ENCODE measurements at places on chromosomes 2 and 18. TPM values are rescaled to one million over a fixed set of nuclear protein-coding genes. Genes with fewer than 3 reads are reported as not detected.

The C2orf81 gene
- 2.2 TPM for total RNA-seq

The GALNT14 gene
- 29.8 TPM for total RNA-seq

The SPDYA gene
- total RNA-seq: 0.62 TPM

The SLC5A7 gene
- total RNA-seq: not detected

The ALPP gene
- not detected for total RNA-seq

The UCN gene
- 0.67 TPM for total RNA-seq

The LAMA1 gene
- total RNA-seq: 269 TPM

The KIF1A gene
- total RNA-seq: 0.33 TPM

The ABCG8 gene
- not detected for total RNA-seq

The MARCHF4 gene
- total RNA-seq: not detected

The NT5DC4 gene
- not detected for total RNA-seq

The AQP12B gene
- not detected for total RNA-seq

The IL1B gene
- not detected for total RNA-seq

The DLX1 gene
- total RNA-seq: 1.4 TPM

The CD8A gene
- not detected for total RNA-seq

The MYO5B gene
- 0.15 TPM for total RNA-seq

The C2orf66 gene
- total RNA-seq: under 0.01 TPM

The C2orf78 gene
- not detected for total RNA-seq

The DSG3 gene
- total RNA-seq: not detected

The SLC9A4 gene
- total RNA-seq: not detected

The IHH gene
- total RNA-seq: 0.36 TPM

All from melanocyte of skin (primary cell).